ENCODE measurements at places on chromosomes 1 and 21. TPM values are rescaled to one million over a fixed set of nuclear protein-coding genes. Genes with fewer than 3 reads are reported as not detected.

The AK5 gene
- 0.38 TPM for total RNA-seq

The WNT3A gene
- not detected for total RNA-seq

The KIF26B gene
- total RNA-seq: under 0.01 TPM

The MAP1LC3C gene
- 36.9 TPM for total RNA-seq

The VAMP3 gene
- 150 TPM for total RNA-seq

The PLA2G4A gene
- 13.4 TPM for total RNA-seq

The L1TD1 gene
- total RNA-seq: 0.22 TPM

The LUZP1 gene
- 23.3 TPM for total RNA-seq

The NPR1 gene
- total RNA-seq: 220 TPM

The LRRC38 gene
- total RNA-seq: not detected

The FAM72C gene
- not detected for total RNA-seq

The OR2T35 gene
- not detected for total RNA-seq

The CD1E gene
- 0.88 TPM for total RNA-seq
